HuH-7.5 (cell line): ENCODE measurements at places on chromosomes 4 and X.
A peak's percentile ranks its signal among the peaks of the same experiment; 100 is the strongest.

DNA sequence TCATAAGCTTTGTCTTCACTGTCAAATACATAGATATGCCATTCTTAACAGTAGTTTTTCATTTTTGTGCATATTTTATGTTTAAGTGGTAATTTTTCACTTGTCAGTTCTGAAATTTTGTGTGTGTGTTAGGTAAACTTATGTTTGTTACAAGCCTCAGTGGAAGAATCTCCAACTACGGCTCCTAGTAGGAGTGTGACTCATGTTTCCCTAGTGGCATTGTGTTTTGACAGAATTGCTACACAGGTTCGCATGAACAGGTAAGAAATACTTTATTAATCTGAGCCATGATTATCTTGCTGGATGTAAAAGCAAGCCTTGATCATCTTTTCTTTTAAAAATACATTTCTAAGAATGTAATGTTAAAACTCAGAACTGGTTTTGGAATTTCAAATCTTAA lies 94.4 kb downstream of the BLTP1 start:
- no peak for DNase-seq

- DNase-seq: no peak
These were observed 985.6 kb upstream of the PCDH7 start for GRCh38 chr4:29734343-29735213.

DNA sequence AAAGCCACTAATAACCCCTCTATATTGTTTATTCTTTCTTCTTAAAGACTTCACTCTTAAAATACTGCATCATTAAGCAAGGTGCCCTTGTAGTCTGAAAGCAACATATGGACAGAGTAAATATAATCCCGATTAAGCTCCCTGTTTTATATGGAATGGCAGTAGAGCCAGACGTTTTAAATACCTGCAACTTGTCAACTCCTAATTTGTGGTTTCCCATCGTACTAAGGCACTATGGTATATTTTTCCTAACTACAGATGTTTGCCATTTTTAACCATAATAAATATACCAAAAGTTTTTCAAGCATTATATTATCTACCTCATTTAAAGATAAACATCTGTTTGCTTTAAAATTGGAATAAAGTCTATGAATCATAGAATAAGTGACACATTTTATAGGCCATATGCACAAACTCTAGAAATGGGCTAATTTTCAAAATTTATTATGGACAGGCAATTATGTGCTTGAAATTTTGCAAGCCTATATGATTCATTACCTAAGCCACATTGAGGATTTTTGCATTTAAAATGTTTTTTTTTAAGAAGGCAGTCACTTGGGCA lies 194.6 kb downstream of the FRMPD4 start:
- no peak for DNase-seq

DNA sequence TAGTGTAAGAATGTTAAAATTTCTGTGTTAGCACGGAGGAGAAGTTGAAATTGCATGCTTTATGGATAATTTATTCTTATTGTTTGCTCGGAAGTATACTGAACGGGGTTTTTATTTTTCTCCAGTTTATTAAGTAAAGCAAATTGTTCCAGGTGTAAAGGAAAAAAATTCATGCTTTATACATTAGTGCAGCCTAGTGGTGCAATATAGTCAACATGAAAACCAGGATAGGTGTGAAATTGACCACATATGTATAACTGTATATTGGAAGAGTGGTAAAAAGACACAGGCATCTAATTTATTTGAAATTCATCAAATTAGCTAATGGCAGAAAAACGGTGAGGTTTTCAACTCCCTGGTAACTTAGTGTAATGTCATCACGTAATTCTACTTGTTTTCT lies 959 bp downstream of the BRS3 start:
- no peak for DNase-seq

GRCh38 chr4:102007959-102008425 lies 217.5 kb downstream of the BANK1 start:
- DNase-seq: no peak

DNA sequence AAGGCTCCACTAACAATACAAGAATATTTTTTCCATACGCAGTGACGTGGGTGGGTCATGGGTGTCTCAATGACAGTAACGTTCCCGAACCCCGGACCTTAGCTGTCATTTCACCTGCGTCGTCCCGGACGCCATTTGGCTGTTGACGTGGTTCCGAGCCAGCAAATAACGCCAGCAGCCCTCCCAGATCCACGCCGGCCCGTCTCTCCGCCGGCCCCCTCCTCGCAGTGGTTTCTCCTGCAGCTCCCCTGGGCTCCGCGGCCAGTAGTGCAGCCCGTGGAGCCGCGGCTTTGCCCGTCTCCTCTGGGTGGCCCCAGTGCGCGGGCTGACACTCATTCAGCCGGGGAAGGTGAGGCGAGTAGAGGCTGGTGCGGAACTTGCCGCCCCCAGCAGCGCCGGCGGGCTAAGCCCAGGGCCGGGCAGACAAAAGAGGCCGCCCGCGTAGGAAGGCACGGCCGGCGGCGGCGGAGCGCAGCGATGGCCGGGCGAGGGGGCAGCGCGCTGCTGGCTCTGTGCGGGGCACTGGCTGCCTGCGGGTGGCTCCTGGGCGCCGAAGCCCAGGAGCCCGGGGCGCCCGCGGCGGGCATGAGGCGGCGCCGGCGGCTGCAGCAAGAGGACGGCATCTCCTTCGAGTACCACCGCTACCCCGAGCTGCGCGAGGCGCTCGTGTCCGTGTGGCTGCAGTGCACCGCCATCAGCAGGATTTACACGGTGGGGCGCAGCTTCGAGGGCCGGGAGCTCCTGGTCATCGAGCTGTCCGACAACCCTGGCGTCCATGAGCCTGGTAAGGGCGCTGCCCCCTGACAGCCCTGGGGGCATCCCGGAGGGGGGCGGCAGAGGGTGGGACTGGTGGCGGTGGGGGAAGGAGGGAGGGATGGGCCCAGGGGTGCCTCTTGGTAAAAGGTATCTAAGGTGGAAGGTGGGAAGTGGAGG lies at the start of gene CPE:
Gene CPE (plus strand): TSS at position 264 of the 933 bp plus-strand sequence. CDS start 214 bp downstream, at position 478.
- DNase-seq: peak; percentile 65

GRCh38 chr4:79209081-79209480 lies 116.8 kb downstream of the NAA11 start:
- no peak for DNase-seq
